ENCODE measurements at places on chromosomes 12 and 14. TPM values are rescaled to one million over a fixed set of nuclear protein-coding genes. Genes with fewer than 3 reads are reported as not detected.

Gene LRP1-AS
- not detected for polyA plus RNA-seq

Gene SDR39U1
- polyA plus RNA-seq = 42.8 TPM

Gene FBLN5
- polyA plus RNA-seq = 0.30 TPM

Gene KRT71
- polyA plus RNA-seq = not detected

Gene SLC6A15
- 13.1 TPM for polyA plus RNA-seq

Gene TXNDC16
- polyA plus RNA-seq = 0.63 TPM

Gene CLEC1B
- not detected for polyA plus RNA-seq

Gene SLC22A17
- 5.9 TPM for polyA plus RNA-seq

Gene TPH2
- polyA plus RNA-seq = not detected

Gene STON2
- 15.9 TPM for polyA plus RNA-seq
